ENCODE measurements at places on chromosomes 2 and 18. TPM values are rescaled to one million over a fixed set of nuclear protein-coding genes. Genes with fewer than 3 reads are reported as not detected.

- no peaks in the 10 kb centered on the region for H3K27me3 ChIP-seq
- no peaks in the 10 kb centered on the region for H3K4me1 ChIP-seq
- no peaks in the 10 kb centered on the region for H3K36me3 ChIP-seq
- DNase-seq: no peak
- H3K4me3 ChIP-seq: no peak overlapping the region
These were observed 5.1 kb upstream of the RAB27B start for GRCh38 chr18:54822872-54823845.

GRCh38 chr18:35777039-35777438 is 195.4 kb upstream of the RMP24 start:
- no peak overlapping the region for H3K27ac ChIP-seq
- no peaks in the 10 kb centered on the region for H3K36me3 ChIP-seq
- H3K4me3 ChIP-seq: no peak overlapping the region
- H3K4me1 ChIP-seq: no peaks in the 10 kb centered on the region

DNA sequence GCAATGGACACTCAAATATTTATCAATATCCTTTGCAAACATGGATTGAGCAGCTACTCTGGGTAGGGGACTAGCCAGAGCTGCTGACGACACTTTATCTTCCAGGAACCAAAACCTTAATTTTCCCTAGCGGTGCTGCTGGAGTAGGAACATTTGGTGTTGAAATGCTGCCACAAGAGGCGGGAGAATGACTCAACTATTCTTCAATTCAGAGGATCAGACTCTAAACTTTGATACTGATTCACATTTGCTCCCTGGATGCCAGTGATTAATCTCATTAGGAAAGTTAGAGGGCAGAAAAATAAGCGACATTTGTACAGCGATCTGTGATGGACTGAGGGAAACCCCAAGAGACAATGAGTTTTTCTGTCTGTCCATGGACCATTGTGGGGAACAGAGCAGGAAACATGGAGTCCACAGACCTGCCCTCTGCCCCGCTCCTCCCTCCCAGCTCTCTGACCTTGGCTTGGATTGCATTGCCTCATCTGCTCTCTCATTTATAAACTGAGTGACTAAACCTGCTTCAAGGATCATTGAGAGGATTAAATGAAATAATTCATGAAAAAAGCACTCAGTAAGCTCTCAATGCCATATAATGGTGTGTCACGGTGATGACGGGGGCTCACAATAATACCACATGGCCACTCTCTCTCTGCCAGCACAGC is 12.6 kb upstream of the EPB41L3 start:
- H3K4me1 ChIP-seq: no peaks in the 10 kb centered on the region
- H3K36me3 ChIP-seq: no peaks in the 10 kb centered on the region
- no peak for DNase-seq
- H3K27me3 ChIP-seq: no peaks in the 10 kb centered on the region

GDF7 gene
- 0.23 TPM for total RNA-seq

GRCh38 chr18:24398540-24398939 is 916 bp upstream of the OSBPL1A start:
- no peaks in the 10 kb centered on the region for H3K36me3 ChIP-seq
- no peak overlapping the region for H3K27ac ChIP-seq
- no peak for DNase-seq
- no peaks in the 10 kb centered on the region for H3K4me1 ChIP-seq
- H3K27me3 ChIP-seq: no peaks in the 10 kb centered on the region
- peak overlapping the region; percentile 75 for H3K4me3 ChIP-seq

GRCh38 chr18:72378016-72378415 is 166.1 kb downstream of the CBLN2 start:
- no peaks in the 10 kb centered on the region for H3K4me1 ChIP-seq
- H3K27ac ChIP-seq: no peak overlapping the region
- DNase-seq: no peak
- no peaks in the 10 kb centered on the region for H3K27me3 ChIP-seq
- H3K4me3 ChIP-seq: no peak overlapping the region
- H3K36me3 ChIP-seq: no peaks in the 10 kb centered on the region

MSH6 gene
- total RNA-seq: 23.2 TPM

- H3K36me3 ChIP-seq: no peaks in the 10 kb centered on the region
- H3K4me3 ChIP-seq: no peak overlapping the region
- H3K27me3 ChIP-seq: no peaks in the 10 kb centered on the region
- no peak overlapping the region for H3K27ac ChIP-seq
- no peak for DNase-seq
- H3K4me1 ChIP-seq: no peaks in the 10 kb centered on the region
These were observed 377.4 kb upstream of the CRIM1 start for GRCh38 chr2:35978218-35978617.

- no peaks in the 10 kb centered on the region for H3K27me3 ChIP-seq
- no peak overlapping the region for H3K4me3 ChIP-seq
- DNase-seq: no peak
- H3K27ac ChIP-seq: no peak overlapping the region
These were observed 31.2 kb upstream of the ALKAL2 start for GRCh38 chr2:319059-319600.

ECEL1 gene
- not detected for total RNA-seq

- peaks cover 8% of the 10 kb centered on the region for H3K4me1 ChIP-seq
- H3K27me3 ChIP-seq: no peaks in the 10 kb centered on the region
- DNase-seq: no peak
These were observed 5.2 kb upstream of the EHD3 start for GRCh38 chr2:31228717-31229116.

- peak; percentile 25 for DNase-seq
- H3K4me3 ChIP-seq: no peak overlapping the region
- H3K36me3 ChIP-seq: no peaks in the 10 kb centered on the region
- no peak overlapping the region for H3K27ac ChIP-seq
- no peaks in the 10 kb centered on the region for H3K4me1 ChIP-seq
- H3K27me3 ChIP-seq: no peaks in the 10 kb centered on the region
These were observed 155.9 kb downstream of the ESCO1 start for GRCh38 chr18:21444465-21445212.

GRCh38 chr2:42129947-42130346 is 39.2 kb upstream of the EML4 start:
- no peaks in the 10 kb centered on the region for H3K36me3 ChIP-seq
- no peak for DNase-seq
- H3K27ac ChIP-seq: no peak overlapping the region
- H3K4me1 ChIP-seq: peaks cover 27% of the 10 kb centered on the region
- no peaks in the 10 kb centered on the region for H3K27me3 ChIP-seq
- no peak overlapping the region for H3K4me3 ChIP-seq

DNA sequence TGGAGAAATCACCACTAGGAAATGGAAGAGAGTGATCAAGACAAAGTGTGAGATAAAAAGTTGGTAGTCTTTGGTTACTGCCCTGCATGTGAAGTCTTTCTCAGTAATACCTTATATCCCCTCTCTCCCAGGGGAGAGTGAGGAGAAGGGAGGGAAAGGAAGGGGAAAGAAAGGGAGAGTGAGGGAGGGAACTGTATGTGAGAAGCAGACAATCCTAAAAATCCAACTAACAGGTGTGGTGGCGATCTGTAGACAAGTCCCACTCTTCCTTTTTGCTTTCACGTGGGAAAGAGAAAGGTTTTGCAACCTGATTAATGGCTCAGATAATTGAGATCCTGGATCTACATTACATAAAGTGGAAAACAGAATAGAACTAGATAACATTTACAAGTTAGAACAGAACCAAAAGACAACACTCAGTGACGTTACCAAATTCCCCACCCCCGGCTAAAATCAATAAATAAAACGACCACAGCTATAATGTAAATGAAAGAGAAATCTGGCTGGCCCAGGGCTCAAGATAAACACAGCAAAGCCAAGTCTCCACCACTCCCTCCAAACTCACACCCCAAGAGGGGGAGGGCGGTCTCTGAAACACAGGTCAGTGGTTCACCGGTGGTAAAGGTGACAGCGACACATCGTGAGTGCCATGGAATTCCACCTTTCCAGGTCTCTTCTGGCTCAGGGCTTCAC is 10.0 kb upstream of the APCDD1 start:
- no peak overlapping the region for H3K4me3 ChIP-seq
- no peak overlapping the region for H3K27ac ChIP-seq
- H3K4me1 ChIP-seq: no peaks in the 10 kb centered on the region
- no peaks in the 10 kb centered on the region for H3K27me3 ChIP-seq
- DNase-seq: no peak

COL4A3 gene
- total RNA-seq: 4.5 TPM

DNA sequence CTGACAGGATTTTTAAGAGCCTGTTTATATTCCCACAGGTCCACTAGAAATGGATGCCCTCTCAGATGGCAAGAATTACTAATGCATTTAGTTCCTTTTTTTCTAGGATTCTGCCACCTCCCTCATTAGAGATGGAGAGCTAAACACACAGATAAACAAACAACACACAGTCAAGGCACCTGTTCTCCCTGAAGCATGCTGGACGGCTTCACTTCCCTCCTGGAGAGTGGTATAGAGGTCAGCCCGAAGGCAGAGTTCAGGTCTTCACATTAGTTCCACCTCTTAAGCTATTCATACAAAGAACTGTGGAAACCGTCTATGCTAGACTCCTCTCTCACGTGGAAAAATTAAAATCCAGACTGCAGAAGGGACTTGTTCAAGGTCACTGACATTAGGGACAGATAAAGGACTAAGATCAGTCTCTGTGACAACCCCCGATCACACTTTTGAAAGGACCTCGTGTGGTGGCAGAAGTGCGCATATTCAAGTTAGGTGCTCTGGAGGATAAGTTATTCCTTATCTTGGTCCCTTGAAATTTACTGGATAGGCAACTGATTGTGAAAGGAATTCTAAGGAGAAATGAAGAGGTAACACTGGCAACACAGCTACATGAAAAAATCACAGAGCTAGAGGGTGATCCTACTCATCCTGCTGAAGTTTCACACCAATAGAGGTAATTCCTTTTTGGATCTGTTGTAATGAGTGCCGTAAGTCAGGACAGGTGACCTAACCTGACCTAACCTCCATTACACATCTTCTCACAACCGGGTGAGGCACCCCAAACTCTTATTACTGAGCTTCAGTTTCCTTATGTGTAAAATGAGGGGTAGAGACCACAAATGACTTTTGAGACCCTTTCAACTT is 75.1 kb downstream of the SPRED2 start:
- H3K27ac ChIP-seq: no peak overlapping the region
- H3K4me3 ChIP-seq: no peak overlapping the region
- H3K36me3 ChIP-seq: no peaks in the 10 kb centered on the region
- H3K4me1 ChIP-seq: peaks cover 31% of the 10 kb centered on the region

MROH2A gene
- total RNA-seq: not detected

GRCh38 chr2:1626271-1626681 is 118.0 kb downstream of the PXDN start:
- no peak overlapping the region for H3K27ac ChIP-seq
- peaks cover 21% of the 10 kb centered on the region for H3K4me1 ChIP-seq
- H3K4me3 ChIP-seq: no peak overlapping the region
- no peak for DNase-seq
- no peaks in the 10 kb centered on the region for H3K27me3 ChIP-seq
